Neural crest cell (in vitro differentiated cells): ENCODE measurements at places on chromosomes 1 and 21.

DNA sequence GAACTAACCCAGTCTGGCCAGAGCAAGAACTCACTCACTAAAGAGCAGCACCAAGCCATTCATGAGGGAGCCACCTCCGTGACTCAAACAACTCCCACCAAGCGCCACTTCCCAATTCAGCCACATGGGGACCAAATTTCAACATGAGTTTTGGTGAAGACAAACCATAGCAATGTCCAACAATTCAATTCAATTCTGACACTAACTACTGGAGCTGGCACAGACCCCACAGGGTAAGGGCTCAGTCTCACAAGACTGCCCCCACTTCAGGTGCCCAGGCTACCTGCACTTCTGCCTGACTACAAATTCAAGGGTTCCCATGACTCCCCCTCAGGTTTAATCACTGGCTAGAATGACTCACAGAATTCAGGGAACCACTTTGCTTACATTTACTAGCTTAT, 48.8 kb upstream of the RAP1A start:
- DNase-seq: peak; percentile 28
- H3K4me1 ChIP-seq: peaks cover 7% of the 10 kb centered on the region
- H3K27me3 ChIP-seq: peaks cover 45% of the 10 kb centered on the region
- no peak overlapping the region for H3K4me3 ChIP-seq

DNA sequence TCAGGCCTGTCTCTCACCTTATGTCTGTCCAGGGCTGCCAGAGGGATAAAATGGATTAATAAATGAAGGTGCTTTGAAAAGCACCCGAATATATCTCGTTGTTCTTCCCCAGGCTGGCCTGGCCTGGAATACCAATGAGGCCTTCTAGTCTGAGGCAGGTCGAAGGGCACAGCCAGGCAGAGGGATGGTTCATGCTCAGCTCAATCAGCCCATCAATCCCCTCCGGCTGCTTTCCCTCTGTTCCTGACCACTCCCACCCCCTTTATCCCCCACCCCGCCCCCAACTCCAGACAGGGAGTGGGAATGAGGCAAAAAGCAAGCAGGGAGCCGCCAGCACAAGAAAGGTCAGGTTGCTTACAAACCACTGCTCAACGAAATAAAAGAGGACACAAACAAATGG, 40.0 kb upstream of the PRELP start:
- H3K4me1 ChIP-seq: peaks cover 8% of the 10 kb centered on the region
- H3K4me3 ChIP-seq: no peak overlapping the region
- no peak for DNase-seq
- peak overlapping the region; percentile 51 for H3K27ac ChIP-seq
- no peaks in the 10 kb centered on the region for H3K36me3 ChIP-seq
- no peaks in the 10 kb centered on the region for H3K27me3 ChIP-seq

GRCh38 chr1:63124666-63125191, 197.6 kb upstream of the FOXD3 start:
- H3K27ac ChIP-seq: peak overlapping the region; percentile 59
- H3K27me3 ChIP-seq: peaks cover 70% of the 10 kb centered on the region
- H3K36me3 ChIP-seq: no peaks in the 10 kb centered on the region
- peaks cover 73% of the 10 kb centered on the region for H3K4me1 ChIP-seq
- peak overlapping the region; percentile 48 for H3K4me3 ChIP-seq
- DNase-seq: no peak

GRCh38 chr1:63951059-63951946, 177.5 kb downstream of the ROR1 start:
- no peak for DNase-seq
- peaks cover 6% of the 10 kb centered on the region for H3K4me1 ChIP-seq

DNA sequence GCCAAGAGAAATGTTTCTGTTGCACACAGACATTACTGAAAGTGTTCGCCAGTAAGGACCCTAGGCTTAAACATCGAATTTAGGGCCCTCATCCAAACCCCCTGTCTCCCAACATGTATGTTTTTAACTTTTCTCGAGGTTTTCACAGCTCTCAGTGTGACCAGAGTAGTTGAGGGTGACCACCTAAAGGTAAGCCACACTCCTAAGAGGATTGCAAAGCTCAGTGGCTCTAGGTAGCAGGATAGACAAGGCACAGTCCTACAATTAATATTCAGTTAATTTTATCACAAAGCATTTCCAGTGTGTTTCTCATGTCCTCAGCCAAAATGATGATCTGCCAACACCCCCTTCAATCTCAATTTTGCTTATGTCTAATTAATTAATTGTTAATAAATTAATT, 695 bp upstream of the ALG14 start:
- H3K4me1 ChIP-seq: peaks cover 16% of the 10 kb centered on the region
- no peaks in the 10 kb centered on the region for H3K36me3 ChIP-seq
- DNase-seq: no peak
- no peaks in the 10 kb centered on the region for H3K27me3 ChIP-seq
- H3K4me3 ChIP-seq: peak overlapping the region; percentile 96

DNA sequence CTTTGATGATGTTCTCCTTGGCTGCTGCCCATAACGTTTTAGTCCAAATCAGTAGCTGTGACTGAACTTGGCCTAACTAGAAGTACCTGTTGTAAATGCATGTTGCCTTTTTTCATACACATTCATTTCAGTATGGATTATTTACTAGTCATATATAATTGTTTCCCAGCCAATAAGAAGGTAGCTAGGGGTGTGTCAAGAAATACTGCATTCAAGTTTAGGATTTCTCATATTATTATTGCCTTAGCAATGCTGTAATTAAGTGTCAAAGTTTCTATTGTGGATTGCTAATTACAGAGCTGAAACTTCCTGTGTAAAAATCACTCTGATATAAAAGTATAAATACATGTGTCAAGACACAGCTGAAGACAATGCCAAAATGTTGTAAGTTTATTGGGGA, at the start of gene CLDN17:
TSS of gene CLDN17 (minus strand) at position 101 of the 400 bp plus-strand sequence. CDS start 188 bp downstream, outside the sequence.
- DNase-seq: no peak
- H3K36me3 ChIP-seq: no peaks in the 10 kb centered on the region
- no peak within 1 kb of the TSS for H3K4me3 ChIP-seq
- H3K27ac ChIP-seq: no peak within 1 kb of the TSS
- H3K27me3 ChIP-seq: no peaks in the 10 kb centered on the region

DNA sequence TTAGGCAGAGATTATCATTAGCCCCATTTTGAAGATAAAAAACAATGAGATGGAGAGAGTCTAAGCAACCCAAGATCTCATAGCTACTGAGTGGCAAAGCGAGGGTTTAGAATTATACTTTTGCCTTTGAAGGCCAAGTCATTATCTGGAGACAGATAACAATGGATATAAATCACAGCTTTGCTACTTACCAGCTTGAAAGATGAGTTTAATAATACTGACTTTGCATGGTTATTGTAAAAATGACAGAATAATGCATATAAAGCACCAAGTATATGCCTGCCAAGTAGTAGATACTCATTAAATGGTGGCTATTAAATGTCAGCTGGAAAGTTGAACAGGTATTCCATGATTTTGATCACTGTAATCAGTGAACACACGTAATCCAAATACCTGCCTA, 241.6 kb upstream of the SGIP1 start:
- H3K27ac ChIP-seq: no peak overlapping the region
- H3K27me3 ChIP-seq: no peaks in the 10 kb centered on the region
- H3K4me1 ChIP-seq: peaks cover 51% of the 10 kb centered on the region
- H3K4me3 ChIP-seq: no peak overlapping the region

GRCh38 chr1:100893718-100894117, 924 bp downstream of the EXTL2 start:
- H3K4me1 ChIP-seq: peaks cover 44% of the 10 kb centered on the region
- no peaks in the 10 kb centered on the region for H3K27me3 ChIP-seq
- no peak for DNase-seq
- no peak overlapping the region for H3K27ac ChIP-seq

DNA sequence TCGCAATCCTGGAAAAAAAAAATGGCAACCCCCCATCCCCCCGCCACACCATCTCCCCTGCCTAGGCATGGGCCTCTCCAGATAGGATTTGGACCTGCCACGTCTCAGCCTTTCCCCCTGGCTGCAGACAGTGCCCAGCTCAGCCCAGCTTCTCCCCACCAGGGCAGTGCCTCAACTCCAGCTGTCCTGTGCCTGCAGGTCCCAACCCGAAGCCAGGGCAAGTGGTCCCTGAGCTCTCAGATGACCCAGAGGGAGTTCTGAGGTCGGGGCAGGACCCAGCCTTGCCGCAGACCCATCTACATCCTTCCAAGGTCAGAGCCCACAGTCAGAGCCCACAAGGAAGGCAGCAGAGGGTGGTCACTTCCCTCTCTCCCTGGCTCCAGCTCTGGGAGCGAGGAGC, 86.7 kb upstream of the POU3F1 start:
- H3K36me3 ChIP-seq: no peaks in the 10 kb centered on the region
- peaks cover 36% of the 10 kb centered on the region for H3K4me1 ChIP-seq
- no peak for DNase-seq
- H3K4me3 ChIP-seq: no peak overlapping the region
- H3K27ac ChIP-seq: no peak overlapping the region
- peaks cover 8% of the 10 kb centered on the region for H3K27me3 ChIP-seq

DNA sequence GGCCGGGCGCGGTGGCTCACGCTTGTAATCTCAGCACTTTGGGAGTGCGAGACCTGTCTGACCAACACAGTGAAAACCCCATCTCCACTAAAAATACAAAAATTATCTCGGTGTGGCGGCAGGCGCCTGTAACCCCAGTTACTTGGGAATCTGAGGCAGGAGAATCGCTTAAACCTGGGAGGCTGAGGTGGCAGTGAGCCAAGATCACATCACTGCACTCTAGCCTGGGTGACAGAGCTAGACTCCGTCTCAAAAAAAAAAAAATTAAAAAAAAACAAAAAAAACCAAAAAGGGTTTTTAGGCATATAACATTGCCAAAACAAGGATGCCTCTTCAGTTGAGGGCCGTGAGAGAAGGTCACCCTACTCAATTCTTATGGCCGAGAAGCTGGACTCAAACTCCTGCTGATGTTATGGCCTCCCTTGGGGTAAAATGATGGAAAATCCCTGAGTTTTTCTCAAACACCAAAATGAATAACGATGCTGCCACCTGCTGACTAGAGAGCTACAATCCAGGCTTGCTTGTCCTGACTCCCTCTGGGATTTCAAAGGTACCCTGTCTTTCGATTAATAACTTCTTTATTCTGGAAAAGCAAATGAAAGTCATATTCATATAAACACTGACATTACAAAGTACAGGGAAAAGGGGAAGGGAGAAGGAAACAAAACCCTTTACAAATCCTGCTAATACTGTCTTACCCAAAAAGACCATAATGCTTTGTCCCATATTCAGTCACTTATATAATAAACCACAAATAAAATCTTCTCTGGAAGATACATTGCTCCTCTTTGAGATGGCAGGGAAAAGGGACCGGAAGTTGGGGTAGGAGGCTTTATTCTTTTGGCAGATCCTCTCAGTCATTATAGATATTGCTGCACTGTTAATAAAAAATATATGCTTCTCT, 10.7 kb downstream of the RAB42 start:
- H3K4me3 ChIP-seq: no peak overlapping the region
- no peaks in the 10 kb centered on the region for H3K36me3 ChIP-seq
- H3K4me1 ChIP-seq: peaks cover 12% of the 10 kb centered on the region
- H3K27me3 ChIP-seq: no peaks in the 10 kb centered on the region
- H3K27ac ChIP-seq: peak overlapping the region; percentile 15

DNA sequence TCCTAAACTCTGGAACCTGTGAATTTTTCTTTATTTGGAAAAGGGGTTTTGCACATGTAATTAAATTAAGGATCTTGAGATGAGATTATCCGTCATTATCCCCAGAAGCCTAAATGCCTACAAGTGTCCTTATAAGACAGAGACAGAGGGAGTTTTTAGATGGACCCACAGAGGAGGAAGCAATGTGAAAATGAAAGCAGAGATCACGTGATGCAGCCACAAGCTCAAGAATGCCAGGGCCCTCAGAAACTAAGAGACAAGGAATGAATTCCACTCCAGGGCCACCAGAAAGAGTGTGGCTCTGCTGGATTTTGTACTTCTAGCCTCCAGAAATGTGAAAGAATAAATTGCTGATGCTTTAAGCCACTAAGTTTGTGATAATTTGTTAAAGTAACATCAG, 183.6 kb upstream of the UBE2U start:
- no peaks in the 10 kb centered on the region for H3K27me3 ChIP-seq
- H3K4me1 ChIP-seq: peaks cover 16% of the 10 kb centered on the region
- peak overlapping the region; percentile 20 for H3K27ac ChIP-seq
- no peak overlapping the region for H3K4me3 ChIP-seq
- no peak for DNase-seq

- H3K36me3 ChIP-seq: no peaks in the 10 kb centered on the region
- peaks cover 29% of the 10 kb centered on the region for H3K4me1 ChIP-seq
- no peaks in the 10 kb centered on the region for H3K27me3 ChIP-seq
- peak overlapping the region; percentile 64 for H3K27ac ChIP-seq
- DNase-seq: no peak
Observed at GRCh38 chr1:24944318-24944717, 14.2 kb upstream of the RUNX3 start.

DNA sequence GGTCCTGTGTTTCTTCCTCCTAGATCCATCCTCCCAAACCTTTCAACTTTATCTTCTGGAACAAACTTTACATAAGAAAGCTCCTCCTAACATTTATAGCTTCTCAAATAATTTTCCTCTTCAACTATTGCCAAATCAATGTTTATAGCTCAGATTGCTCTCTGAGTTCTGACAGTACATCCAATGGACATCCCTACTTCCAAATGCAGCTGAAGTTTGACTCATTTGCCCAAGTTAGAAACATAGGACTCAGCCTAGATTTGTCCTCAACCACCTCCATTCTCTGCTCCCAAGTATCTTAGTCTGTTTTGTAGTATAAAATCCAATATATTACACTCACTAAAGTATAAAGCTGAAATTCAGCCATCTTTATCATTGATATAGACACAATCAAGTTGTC, 62.6 kb downstream of the ALG14 start:
- H3K4me1 ChIP-seq: peaks cover 13% of the 10 kb centered on the region
- no peak for DNase-seq
- H3K36me3 ChIP-seq: peaks cover under 1% of the 10 kb centered on the region
- no peaks in the 10 kb centered on the region for H3K27me3 ChIP-seq
- H3K27ac ChIP-seq: no peak overlapping the region

- H3K4me3 ChIP-seq: no peak overlapping the region
- no peak overlapping the region for H3K27ac ChIP-seq
- no peaks in the 10 kb centered on the region for H3K36me3 ChIP-seq
- no peaks in the 10 kb centered on the region for H3K27me3 ChIP-seq
- H3K4me1 ChIP-seq: peaks cover 13% of the 10 kb centered on the region
Observed at GRCh38 chr1:28853093-28853742, 41.2 kb downstream of the OPRD1 start.

GRCh38 chr1:57276918-57277317, 146.9 kb downstream of the DAB1 start:
- H3K4me3 ChIP-seq: no peak overlapping the region
- peaks cover 6% of the 10 kb centered on the region for H3K4me1 ChIP-seq
- H3K27ac ChIP-seq: no peak overlapping the region
- no peaks in the 10 kb centered on the region for H3K36me3 ChIP-seq
- no peaks in the 10 kb centered on the region for H3K27me3 ChIP-seq

GRCh38 chr1:234929369-234929768, 199.3 kb downstream of the TOMM20 start:
- H3K27me3 ChIP-seq: no peaks in the 10 kb centered on the region
- no peak overlapping the region for H3K27ac ChIP-seq
- no peak for DNase-seq
- H3K4me3 ChIP-seq: no peak overlapping the region

- DNase-seq: no peak
- H3K4me3 ChIP-seq: no peak overlapping the region
- H3K27me3 ChIP-seq: no peaks in the 10 kb centered on the region
- no peaks in the 10 kb centered on the region for H3K4me1 ChIP-seq
- H3K27ac ChIP-seq: no peak overlapping the region
Observed at GRCh38 chr21:38842079-38842478, 36.4 kb downstream of the ETS2 start.
